ENCODE measurements at places on chromosomes 3 and 15.
A peak's percentile ranks its signal among the peaks of the same experiment; 100 is the strongest.

DNA sequence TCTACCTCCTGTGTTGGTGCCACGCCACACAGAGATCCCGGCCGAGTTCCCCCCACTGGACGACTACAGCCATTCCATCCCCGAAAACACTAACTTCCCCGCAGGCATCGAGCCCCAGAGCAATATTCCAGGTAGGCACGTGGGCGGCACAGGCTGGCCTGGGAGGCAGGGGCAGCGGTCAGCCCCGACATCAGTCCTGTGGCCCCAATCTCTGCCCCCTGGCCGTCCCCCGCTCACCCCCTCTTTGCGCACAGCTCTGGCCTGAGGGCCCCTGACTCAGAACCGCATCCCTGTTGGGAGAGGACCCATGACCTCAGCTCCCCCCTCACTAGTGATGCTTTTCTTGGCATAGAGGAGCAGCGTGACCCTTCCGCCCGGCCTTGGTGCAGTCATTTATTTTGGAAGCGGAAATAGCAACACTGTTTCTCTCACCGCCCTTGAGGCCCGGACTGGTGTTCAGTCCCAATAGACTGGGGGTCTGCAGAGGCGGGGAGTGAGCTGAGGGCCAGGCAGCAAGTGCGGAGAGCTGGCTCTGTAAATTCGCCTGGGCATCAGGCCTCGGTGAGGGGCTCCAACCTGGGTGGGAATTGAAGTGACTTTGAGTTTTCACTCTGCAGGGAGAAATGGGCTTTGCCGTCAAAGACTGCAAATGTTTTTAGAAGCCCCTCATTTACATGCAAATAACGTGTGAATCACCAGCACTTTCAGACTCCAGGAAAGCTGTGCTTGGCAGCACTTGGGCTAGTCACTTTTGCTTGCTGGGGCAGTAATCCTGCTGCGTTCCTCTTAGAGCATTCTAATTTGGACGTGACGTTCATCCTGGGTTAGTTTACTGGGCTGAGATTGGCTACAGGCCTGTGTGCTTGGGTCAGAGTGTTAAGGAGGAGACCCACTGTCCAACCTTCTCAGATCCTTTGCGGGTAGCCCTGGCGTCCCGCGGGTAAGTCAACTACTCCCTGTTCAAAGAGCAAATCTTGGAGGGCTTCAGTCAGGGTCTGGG lies 88.9 kb downstream of the AAGAB start:
- no peak for DNase-seq

DNA sequence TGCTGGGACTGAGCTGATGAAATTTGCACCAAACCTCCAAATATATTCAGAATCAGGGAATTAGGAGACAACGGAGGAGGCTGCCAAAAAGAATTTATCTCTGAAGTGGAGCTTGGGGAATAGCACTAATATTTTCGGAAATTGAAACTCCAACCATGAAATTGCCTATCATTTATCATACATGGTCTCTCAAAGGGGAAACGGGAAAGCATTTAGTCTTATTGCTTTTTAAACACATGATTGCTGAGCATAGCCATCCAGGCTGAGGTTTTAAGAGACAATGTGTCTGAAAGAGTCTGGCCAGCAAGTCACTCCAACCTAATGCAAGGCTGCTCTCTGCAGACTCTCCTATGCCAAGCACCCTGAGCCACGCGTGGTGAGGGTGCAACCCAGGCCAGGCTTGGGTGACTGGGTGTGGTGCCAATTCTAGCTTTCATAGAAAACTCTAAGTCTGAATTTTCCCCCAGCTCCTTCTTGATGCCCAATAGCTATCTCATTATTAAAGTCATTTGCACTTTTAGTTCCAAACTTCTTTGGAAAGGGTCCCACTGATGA lies 200.2 kb downstream of the RPLP1 start:
- DNase-seq, result no peak

DNA sequence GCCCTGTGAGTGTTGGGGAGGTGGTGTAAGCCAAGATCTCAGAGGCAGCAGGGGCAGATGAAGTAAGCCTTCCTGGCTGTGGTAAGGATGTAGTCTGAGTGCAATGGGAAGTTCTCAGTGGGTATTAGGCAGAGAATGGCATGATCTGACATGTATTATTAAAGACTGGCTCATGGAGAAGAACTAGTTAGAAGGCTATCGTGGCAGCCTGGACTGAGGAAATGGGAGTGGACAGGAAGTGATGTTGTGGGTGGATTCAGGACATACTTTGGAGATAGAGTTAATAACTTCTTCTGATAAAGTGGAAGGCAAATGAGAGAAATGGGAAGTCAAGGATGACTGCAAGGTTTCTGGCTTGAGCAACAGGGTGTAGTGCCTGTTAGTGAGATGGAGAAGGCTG lies 250.9 kb upstream of the CFAP20DC start:
- no peak for DNase-seq

GRCh38 chr3:123755085-123755484 lies 129.0 kb downstream of the MYLK start:
- no peak for DNase-seq

GRCh38 chr15:82056958-82057823 lies 11.4 kb upstream of the MEX3B start:
- DNase-seq, result no peak

DNA sequence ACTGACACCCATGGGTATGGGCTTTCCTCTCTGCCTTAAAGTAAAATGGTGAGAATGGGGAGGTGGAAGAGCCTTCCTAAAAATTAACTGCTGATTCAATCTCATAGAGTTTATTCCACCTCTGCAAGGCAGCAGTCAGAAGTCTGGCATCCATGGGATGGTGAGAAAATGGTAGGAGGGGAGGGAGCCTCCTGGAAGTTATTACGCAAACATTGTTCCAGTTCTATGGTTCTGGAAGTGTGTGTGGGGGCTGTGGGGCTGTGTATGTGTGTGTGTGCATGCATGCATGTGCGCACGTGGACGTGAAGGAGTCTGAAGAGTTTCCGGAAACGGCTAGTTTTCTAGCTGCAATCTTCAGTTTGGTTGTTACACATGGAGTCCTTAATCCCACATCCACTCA lies 177.6 kb downstream of the KCNAB1 start:
- DNase-seq, result no peak

- no peak for DNase-seq
These were observed 976.0 kb downstream of the GBE1 start for GRCh38 chr3:80785475-80785874.

- DNase-seq, result peak; percentile 48
These were observed 242.8 kb upstream of the UBE2E2 start for GRCh38 chr3:22960105-22960984.

DNA sequence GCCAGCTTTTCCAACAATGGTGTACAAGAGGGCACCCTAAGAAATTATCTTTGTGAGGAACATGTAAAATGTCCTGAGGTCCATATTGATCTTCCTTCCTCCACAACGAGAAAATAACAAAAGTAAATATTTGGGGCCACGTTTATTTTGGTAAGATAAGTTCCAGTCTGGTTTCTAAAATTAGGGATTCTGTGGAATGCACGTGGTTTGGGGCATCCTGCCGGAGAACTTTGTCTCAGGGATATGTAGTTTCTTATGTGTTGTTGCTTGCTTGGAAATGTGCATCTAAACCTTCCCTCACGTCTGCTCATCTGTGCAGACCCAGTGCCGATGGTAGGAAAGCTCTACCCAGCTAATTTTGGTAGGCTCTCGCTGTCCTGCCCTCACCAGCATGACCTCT lies 62.8 kb downstream of the CTDSPL start:
- no peak for DNase-seq

DNA sequence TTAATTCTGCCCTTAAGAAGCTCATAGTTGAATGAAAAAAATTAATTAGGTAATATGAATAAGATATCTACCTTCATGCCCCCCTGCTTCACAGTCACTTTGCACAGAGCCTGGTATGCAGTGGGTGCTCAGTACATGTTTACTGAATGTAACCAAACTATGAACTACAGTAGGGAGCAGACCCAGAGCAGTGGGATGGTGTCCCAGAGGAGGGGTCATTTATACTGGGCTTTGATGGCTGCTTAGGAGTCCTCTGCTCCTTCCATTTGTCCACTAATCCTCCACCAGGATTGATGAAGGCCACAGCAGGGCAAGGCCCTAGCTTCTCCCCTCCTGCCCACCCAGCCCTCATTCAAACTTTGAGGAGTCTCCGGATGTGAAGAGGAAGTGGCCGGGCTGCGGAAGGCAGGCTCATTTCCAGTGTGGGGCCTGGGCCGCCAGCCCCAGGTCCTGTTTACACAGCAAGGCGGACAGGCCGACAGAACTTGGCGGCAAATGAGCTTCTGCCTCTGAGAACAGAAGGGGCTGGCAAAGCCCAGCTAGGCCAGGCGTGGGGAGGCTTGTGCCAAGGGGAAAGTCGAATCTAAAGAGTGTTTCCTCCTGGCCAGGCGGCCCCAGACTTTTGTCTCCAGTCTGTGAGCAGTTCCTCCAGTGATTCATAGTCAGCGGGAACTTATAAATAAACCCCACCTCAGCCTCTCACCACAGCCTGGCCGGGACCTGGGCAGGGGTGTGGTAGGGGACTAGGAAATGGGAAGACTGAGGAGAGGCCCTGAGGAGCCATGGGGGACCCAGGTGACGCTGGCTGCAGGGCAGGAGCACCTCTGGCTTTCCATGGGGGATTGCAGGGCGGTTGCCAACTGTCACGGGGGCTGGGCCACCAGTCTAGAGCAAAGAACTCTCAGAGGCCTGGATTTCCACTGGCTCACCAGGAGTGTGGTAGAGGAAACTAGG lies 51.6 kb upstream of the LCTL start:
- DNase-seq, result no peak

DNA sequence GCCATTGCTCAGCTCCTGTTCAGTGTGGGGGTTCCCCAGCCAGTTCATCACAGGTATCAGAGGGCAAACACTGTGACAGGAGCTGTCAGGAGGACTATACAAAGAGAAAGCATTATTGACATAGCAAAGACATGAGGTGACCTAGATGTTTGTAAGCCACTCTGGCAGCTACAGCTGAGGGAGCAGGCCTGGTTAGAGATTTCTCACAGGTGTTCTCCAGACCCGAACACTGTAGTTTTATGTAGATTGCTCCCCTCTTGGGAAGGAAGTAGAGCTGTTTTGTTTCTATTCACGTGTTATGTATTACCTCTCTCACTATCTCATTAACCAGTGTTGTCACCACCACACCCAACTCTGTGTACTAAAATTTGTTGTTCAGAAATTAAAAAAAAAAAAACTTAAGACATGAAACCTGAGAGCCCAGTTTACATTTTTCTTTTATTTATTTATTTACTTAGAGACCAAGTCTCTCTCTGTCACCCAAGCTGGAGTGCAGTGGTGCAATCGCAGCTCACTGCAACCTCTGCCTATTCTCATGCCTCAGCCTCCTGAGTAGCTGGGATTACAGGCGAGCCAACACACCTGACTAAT lies 123.7 kb downstream of the RBPMS2 start:
- DNase-seq, result no peak

GRCh38 chr3:140285380-140285779 lies 350.4 kb downstream of the CLSTN2 start:
- no peak for DNase-seq

- DNase-seq, result no peak
These were observed 30.1 kb upstream of the PLOD2 start for GRCh38 chr3:146191051-146191450.

GRCh38 chr3:152139651-152140050 lies 129.1 kb upstream of the MBNL1 start:
- DNase-seq, result no peak

- DNase-seq, result no peak
These were observed 33.4 kb upstream of the PLAAT1 start for GRCh38 chr3:193207290-193208273.

DNA sequence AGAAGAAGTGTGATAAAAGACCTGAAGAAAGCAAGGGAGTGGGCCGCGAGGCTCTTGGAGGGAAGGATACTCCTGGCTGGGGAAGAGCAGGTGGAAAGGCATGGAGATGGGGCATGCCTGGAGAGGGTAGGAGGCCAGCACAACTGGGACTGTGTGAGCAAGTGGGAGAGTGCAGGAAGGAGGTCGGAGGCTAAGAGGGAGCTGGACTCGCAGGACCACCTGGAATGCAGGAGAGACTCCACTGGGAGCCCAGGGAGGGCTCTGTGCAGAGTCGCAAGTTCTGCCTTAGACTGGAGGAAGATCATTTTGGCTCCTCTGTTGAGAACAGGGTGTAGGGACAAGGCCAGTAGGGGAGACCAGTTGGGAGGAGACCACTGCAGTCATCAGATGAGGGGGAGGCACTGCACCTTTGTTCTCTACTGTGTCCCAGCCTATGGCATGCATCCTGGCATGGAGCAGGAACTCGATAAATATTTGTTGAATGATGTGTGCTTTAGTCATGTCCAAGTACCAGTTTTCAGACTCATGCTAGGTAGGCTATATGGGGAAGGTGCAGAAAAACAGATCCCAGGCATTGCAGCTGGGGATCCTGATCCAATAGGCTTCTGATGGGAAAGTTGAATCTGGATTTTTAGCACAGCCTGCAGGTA lies 13.7 kb downstream of the FAM107A start:
- no peak for DNase-seq

- no peak for DNase-seq
These were observed 40.4 kb upstream of the CHRNB4 start for GRCh38 chr15:78681281-78682003.

- DNase-seq, result no peak
These were observed 1.6 kb upstream of the PCSK6 start for GRCh38 chr15:101490922-101491733.

DNA sequence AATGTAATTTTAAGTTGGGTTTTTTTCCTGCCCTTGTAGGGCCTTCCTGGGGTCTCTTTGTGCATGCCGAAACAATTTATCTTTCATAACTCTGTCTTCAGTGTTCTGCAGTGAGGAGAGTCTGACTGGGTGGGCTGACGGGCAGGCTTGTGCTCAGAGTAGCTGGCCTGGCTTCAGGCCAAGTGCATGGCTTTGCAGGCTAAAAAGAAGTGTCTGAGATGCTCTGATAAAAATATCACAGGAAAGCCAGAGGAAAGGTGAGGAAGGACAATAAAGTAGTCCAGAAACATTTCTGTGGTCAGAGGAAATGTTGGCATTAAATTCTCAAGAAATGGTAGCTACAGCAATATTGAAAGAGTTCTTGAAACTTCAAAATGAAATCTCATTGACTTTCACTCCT lies 25.5 kb downstream of the ST3GAL6 start:
- DNase-seq, result no peak

GRCh38 chr15:73437543-73438109 lies 5.3 kb upstream of the REC114 start:
- DNase-seq, result no peak

- DNase-seq, result no peak
These were observed 102.9 kb downstream of the SHQ1 start for GRCh38 chr3:72745146-72745999.

- DNase-seq, result no peak
These were observed 59.8 kb upstream of the INSYN1 start for GRCh38 chr15:73812806-73813465.

DNA sequence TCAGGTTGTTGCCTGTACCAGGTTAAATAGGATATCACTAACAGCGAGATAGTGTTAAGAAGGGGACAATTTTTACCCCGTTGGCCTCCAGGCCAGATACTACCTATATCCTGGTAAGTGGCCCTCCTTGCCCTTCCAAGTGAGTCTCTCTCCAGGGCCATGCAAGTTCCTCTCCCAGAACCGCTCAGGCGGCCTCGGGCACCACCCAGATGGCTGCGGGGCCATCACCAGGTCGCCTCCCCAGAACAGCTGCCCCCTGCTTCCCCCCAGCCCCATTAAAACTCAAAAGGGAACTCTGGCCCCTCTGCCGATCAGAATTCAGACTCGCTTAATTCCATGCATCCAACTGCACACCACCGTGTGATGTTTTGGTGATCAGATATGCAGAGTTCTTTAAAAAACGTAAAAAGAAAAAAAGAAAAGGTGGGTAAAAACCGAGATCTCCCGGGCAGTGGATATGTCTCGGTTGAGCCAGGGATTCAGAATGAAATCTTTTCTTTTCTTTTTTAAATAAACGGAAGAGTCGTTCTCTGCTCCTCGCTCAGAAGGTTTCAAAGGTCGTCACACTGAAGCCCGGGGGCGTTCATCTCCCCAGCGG lies 1.9 kb upstream of the TRIM71 start:
- DNase-seq, result no peak

- DNase-seq, result no peak
These were observed 35.8 kb downstream of the MGLL start for GRCh38 chr3:127786353-127787070.

Measured in amniotic stem cell (primary cell).